A549 (cell line): ENCODE measurements at places on chromosomes 1 and 21.
A peak's percentile ranks its signal among the peaks of the same experiment; 100 is the strongest.

DNA sequence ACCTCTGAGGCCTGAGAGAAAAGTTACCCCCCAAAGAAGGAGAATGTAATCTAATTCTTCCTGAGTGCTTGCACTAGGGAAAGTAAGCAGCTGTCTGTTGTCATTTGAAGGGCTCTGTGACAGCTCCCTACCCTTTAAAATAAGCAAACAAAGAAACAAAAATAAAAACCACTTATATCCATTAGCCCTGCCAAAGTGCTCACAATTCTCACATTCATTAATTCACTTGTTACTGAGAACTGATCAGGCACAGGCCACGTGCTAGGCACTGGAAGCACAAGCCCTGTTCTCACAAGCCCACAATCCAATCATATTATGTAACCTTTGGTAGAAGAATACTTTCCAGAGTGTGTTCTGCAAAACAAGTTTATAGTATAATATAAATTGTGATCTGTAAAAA, 199.4 kb downstream of the ZC3H11B start:
- no peak for DNase-seq

GRCh38 chr1:100979631-100980030, 46.0 kb downstream of the DPH5 start:
- DNase-seq, result no peak

- DNase-seq, result no peak
Observed at GRCh38 chr1:91958926-91959325, 9.7 kb downstream of the BRDT start.

DNA sequence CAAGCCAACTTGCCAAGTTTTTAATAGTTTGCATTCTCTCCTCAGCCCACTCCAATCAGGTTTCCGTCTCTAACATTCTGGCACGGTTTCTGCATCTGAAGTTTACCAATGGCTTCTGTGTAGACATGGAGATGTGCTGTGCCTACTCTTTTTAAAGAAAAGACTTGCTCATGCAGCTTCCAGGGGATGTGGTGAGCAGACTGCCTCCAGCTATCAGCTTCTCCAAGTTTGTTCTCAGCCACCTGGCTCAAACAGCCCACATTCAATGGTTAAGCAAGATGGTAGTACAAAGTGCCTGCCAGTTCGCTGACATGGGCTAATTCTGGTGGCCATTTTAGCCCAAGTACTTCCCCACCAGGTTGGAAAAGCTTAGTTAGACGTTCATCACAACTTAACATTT, 465.3 kb downstream of the NEGR1 start:
- no peak for DNase-seq

GRCh38 chr1:25613091-25613490, 3.5 kb upstream of the MAN1C1 start:
- no peak for DNase-seq

DNA sequence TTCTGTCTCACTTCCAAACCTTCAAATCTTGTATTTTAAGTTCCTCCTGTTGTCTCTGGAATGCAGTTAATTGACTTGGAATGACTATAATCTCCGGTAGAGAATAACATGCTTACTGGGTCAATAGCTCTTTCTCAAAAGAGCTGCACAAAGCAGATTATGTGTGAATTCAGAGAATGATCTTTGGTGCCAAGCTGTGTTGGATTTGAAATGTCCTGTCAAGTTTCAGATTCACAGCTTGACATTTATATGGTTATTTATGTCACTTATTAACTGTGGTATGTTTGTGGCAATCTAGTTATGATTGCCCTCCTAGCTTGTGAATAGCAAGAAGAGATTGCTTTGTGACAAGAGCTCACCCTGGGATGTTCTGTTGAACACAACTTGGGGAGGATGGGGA, 128.3 kb upstream of the KCNE2 start:
- DNase-seq, result no peak

DNA sequence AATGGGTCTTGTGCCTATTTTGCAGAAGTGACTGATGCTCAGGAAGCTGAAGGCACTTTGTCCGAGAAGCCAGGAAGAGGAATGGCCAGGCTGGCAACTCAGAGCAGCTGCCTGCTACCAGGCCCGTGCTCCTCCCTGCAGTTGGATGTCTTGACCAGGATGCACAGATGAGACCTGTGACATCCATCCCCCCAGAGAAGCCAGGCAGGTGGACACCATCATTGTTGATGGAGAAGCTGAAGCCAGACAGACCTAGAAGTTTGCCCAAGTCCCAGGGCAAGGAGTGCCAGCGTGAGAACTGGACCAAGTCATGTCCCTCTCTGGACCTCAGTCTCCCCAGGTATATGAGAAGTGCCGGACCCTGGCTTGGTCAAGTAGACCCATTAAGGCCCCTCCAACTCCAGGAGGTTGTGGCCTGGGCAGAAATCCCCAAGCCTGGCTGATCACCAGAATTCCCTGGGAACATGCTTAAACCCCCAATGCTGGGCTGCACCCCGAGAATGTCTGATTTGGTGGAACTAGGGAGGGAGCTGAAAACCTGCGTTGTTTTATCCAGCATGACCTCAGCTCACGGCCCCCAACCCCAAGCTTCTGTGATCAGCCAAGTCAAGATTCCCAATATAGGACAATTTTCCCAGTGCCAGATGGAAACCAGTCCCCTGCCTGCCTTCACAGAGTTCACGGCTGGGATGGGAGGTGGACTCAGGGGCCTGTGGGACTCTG, 82.4 kb downstream of the CAMK2N1 start:
- no peak for DNase-seq

DNA sequence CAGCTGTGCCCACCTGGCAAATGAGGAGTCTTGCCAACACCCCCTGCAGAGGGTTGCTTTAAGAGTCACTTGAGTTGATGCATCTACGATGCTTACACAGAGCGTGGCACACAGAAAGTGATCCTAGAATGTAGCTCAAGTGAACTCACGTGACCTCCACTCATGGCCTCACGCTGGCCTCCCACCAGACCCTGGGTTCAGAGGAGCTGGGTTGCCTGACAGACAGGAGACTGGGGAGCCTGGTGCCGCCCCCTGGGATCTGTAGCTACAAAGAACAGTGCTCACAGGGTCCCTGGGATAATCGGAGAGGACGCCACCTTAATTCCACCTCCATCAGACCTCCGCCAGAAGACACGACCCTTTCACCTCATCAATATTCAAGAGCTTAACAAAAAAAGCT, 81.4 kb upstream of the CASZ1 start:
- DNase-seq, result no peak

DNA sequence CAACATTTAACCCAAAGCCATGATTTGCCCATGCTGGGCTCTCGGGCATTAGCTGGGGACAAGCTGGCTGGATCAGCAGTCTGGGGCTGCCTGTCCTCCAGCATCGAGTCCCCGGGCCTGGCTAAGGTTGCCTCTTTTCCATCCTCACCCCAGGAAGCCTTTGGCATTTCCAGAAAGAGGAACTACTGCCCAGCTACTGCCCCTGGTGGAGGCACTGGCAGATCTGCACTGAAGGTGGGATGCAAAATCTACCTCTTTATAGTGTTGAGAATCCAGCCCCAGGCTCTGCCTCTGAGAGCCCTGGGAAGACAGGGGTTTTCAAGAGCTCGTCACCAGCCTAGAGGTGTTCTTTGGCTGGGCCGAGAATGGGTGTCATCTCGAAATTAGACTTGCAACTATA, 635.9 kb downstream of the MATN1 start:
- peak; percentile 21 for DNase-seq

DNA sequence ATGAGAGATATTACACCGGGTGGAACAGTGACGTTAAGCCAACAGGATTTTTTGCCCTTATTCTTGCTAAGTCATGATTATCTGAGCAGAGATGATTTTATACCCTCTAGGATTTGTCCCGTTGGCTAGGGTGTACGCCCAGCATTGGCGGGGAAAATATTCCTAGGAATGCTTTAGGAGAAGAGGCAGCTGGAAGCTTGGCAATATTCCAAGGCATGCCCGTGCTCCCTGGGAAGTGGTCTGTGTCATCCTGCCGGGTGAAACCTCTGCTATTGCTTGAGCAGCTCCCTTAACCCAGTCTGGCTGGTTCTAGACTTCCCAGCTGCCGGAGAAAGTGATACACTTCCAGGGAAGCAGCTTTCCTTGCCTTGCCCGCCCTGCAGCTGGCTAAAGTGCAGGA, 16.2 kb downstream of the CHRNB2 start:
- no peak for DNase-seq

GRCh38 chr1:9183898-9184297, 50.7 kb upstream of the H6PD start:
- no peak for DNase-seq

- DNase-seq, result no peak
Observed at GRCh38 chr21:44763451-44764318, 37.9 kb downstream of the UBE2G2 start.
